GF-D8 (cell line): ENCODE measurements at places on chromosomes 11 and 22.

GRCh38 chr22:17149076-17149815 lies 9.8 kb downstream of the HDHD5 start:
- DNase-seq, result no peak

- DNase-seq, result no peak
Observed at GRCh38 chr11:101949680-101950220, 33.4 kb upstream of the ANGPTL5 start.

GRCh38 chr22:38964989-38965388 lies 7.6 kb downstream of the APOBEC3A start:
- no peak for DNase-seq

DNA sequence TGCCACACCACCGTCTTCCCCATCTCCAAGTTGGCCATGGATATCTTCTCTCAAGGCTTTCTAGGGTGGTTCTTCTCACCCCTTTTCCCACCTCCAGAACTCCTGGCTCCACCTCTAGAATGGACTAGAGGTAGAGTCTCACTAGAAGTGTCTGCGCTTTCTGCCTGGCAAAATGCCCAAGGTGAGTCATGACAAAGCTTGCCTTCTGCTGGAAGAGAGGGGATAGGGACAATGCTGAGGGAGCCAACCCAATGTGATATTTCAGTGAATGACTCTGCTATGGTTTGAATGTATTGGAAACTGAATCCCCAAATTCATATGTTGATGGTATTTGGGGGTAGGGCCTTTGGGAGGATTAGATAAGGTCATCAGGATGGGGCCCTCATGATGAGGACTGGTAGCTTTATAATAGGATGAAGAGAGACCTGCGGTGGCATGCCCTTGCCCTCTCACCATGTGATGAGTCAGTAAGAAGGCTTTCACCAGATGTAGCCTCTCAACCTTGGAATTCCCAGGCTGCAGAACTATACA lies 4.1 kb upstream of the CD82 start:
- DNase-seq, result no peak

DNA sequence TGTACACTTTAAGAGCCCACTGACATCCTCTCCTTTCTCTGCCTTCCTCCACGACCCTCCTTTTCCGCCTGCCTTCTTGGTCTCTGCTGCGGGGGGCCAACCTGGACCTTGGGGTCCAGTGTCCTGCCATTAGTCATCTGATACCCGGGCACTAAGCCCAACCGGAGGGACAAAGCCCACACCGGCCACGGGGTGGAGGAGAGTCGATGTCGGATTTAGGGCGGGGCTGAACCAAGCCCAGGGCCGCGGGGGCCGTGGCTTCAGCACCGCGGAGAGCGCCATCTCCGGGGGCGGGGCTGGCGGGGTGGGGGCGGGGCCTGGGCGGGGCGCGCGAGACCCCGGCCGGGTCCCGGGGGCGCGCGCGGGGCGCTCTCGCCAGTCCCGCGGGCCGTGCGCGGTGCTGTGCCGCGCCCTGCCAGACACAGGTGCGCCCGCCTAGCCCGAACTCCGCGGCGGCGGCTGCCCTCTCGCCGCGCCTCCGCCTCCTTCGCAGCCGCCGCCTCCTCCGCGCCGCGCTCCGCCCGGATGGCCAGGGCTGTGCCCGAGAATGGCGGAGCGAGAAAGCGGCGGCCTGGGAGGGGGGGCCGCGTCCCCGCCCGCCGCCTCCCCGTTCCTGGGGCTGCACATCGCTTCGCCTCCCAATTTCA lies at the start of gene MAPK8IP1:
Gene MAPK8IP1 (plus strand): TSS at position 378 of the 647 bp plus-strand sequence. CDS start 170 bp downstream, at position 548.
- DNase-seq, result no peak

GRCh38 chr22:32343941-32344340 lies 13.7 kb upstream of the RFPL3 start:
- DNase-seq, result no peak

DNA sequence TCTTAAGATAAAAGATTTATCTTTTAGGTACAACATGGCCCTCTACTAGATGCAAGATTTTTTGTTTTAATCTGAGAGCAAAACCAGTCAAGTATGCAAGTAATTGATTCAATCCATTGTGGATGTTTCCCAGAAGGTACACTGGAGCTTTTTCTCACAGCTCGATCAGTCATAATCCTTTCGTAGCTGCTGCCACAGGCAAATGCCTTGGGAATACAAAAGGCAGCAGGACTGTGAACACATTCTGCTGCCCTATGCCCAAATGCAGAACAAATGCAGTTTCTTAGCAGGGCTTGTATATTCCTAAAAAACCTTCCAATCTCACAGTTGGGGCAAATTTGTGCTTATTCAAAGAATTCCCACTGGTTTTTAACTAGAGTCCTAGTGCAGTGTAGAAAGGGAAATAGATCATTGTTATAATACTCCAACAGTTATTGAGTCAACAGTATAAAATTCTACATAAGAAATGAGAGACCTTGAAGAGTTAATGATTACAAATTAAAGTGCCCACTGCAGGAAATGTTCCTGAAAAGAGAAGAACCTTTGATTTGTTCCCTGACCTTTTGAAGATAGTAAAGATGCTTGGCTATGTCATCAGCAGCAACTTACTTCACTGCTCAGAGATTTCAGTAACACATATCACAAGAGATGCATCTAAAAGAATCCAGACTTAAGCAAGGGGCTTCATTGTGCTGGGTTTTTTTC lies 14.1 kb downstream of the LPXN start:
- no peak for DNase-seq

- DNase-seq, result no peak
Observed at GRCh38 chr22:38951734-38952133, 5.7 kb upstream of the APOBEC3A start.

DNA sequence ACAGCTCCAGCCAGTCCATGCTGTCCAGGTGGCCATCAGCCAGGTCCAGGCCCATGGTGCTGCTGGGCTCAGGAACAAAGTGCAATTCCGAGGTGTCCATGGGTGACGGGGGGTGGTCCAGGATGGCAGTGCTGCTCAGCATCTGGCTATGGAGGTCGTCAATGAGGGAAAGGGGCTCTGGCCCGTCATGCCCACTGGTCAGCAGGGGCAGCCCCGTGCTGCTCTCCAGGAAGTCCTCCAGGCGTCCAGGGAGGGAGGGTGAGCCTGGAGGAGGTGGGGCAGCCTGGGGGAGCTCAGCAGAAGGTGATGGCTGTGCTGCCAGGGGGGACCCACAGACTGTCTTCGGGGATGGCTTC lies 41.1 kb downstream of the SGSM3 start:
- DNase-seq, result no peak

- DNase-seq, result no peak
Observed at GRCh38 chr11:70732023-70732880, 333.9 kb downstream of the CTTN start.

- no peak for DNase-seq
Observed at GRCh38 chr11:69904161-69904973, 85.2 kb upstream of the FGF3 start.

- DNase-seq, result no peak
Observed at GRCh38 chr11:115739146-115739545, 234.9 kb upstream of the CADM1 start.

- DNase-seq, result no peak
Observed at GRCh38 chr22:39974065-39974464, 13.9 kb downstream of the TMA7B start.

DNA sequence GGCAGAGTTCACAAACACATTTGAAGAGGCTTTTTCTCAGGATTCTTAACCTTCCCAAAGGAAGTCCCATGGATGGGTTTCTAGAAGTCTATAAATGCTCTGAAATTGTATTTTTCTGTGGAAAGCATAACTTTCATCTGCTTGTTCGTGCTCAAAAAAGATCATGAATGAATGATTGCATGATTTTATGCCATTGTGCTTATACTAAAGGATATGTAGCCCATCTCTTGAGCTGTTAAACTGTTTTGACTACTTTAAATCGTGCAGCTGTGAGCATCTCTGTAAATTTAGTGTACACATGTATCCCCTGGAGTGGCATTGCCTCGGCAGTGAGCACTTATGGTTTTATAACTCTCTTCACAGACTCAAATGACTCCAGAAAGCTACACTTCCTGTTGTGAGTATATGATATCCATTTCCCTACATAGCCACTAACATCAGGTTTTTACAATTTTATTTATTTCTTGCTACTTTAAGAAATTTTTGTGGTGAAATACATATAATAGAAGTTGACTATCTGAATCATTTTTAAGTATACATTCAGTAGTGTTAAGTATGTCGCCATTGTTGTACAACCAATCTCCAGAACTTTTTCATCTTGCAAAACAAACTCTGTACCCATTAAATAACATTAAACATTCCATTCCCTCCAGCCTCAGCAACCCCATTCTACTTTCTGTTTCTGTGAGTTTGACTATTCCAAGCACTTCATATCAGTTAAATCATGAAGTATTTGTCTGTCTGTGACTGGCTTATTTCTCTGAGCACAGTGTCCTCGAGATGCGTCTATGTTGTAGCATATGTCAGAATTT lies 8.0 kb downstream of the NEAT1 start:
- no peak for DNase-seq

DNA sequence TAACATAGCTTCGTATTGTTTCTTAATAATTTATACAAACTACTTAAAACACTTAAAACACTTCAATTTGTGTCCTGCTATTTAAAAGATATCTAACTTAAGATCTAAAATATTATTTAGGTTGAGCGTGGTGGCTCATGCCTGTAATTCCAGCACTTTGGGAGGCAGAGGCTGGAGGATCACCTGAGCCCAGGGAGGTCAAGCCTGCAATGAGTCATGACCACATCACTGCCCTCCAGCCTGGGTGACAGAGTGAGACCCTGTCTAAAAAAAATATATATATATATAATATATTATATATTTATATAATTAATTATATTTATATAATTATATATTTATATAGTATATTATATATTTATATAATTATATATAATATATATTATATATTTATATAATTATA lies 4.2 kb upstream of the CTR9 start:
- DNase-seq, result no peak

DNA sequence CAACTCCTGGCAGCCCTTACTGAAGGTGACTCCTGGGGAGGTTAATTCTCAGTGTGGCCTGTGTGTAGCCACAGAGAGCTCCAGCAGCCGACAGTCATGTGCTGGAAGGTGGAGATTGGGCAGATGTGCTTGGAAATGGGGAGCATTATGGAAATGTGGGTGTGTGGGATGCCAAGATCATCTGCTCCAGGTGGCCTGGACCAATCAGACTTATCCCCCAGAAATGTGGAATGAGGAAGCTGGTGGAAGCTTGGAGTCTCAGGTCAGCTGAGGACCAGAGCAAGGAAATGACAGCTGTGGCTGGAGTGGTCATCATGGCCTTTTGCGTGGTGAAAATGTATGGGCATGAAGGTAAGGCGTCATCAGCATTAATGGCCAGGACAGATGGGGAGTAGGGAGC lies 234.0 kb downstream of the MIAT start:
- no peak for DNase-seq

DNA sequence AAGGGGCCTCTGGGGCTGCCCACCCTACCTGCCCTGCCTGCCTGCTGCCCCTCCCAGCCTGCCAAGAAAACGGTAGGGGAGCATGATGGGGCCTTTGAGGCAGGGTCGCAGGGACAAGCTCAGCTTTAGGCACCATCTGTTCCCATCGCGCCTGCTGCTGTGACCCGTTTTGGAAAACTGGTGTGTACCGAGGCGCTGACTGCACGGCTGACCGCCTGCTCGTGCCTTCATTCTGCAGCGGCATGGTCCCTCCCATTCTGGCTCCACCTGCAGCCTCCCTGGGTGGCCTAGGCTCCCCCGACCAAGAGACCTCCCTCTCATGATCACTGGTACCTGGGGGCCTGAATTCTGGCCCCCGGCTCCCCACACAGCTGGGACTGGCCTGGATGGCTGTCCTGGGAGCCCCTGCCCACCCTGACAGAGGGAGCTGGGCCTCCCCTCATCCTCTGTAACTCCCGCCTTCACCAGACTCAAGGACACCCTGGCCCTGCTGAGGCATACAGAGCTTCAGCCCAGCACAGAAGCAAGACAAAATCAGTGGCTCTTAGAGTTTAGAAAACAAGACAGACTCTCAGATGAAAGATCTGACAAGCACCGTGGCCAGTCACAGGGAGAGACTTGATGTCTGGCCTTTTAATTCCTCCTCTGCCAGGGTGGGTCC lies 6.5 kb upstream of the MYRF start:
- DNase-seq, result no peak

GRCh38 chr11:128496692-128497060 lies 90.7 kb downstream of the ETS1 start:
- DNase-seq, result no peak

GRCh38 chr22:26215736-26216135 lies 46.5 kb downstream of the SEZ6L start:
- DNase-seq, result no peak

DNA sequence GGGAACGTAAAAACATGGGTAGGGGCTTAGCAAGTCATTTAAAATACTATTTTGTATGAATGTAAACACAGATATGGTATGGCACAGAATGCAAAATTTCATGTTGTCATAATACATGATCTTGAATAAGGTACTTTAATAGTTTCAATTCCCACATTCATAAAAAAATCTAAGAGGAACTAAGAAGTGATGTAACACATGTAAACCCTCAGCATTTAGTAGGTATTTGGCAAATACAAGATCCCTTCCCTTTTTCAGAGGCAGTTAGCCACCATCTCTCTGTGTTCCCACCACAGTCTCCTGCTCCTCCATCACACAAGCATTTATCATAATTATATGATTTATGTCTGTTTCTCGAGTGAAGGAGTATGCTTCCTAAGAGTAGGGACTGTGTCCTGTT lies 251.8 kb downstream of the TENM4 start:
- DNase-seq, result peak; percentile 7

- DNase-seq, result no peak
Observed at GRCh38 chr11:30454111-30454510, 131.2 kb downstream of the ARL14EP start.

DNA sequence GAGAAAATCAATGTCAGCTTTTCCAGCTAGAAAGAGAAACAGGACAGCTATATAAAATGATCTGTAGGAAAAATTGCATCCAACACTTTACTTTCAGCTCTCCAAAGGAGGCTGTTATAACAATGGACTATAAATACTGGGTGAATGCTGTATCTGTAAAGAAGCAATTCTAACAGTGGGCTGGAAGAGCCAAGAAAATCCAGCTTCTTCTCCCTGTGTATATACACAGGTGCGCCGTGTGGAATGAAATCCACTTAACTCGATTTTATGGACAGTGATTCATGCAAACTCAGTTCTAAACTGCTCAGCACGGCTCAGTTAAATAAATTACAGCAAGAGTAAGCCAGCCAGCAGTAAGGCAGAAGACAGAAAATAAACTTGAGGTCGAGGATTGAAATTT lies 32.5 kb upstream of the LMO2 start:
- no peak for DNase-seq

DNA sequence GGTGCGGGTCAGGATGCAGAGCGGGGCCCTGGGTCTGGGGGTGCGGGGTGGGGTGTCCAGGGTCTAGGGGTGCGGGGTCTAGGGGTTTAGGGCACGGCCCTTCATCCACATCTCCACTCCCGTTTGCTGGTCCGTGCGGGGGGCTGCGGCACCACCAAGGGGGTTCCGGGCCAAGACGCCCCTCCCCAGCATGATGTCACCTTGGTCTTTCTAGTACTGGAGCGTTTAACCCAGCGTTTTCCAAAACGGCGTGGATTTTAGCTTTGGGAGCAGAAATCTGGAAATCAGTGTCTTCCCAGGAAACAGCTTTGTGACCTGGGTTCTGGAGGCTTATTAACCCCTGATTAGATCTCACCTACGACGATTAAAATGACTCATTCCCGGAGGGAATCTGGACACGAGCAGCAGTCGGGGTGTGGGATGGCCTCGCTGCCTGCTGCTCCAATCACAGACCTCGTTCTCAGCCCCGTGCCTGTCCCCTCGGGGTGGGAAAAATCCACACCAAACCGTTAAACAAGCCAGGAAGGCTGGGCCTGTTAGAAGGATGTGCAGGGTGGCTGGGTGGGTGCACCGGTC lies 759 bp downstream of the AP2A2 start:
- DNase-seq, result no peak

- DNase-seq, result no peak
Observed at GRCh38 chr11:32960553-32961164, 55.0 kb upstream of the DEPDC7 start.

- no peak for DNase-seq
Observed at GRCh38 chr22:37560608-37561211, 430 bp downstream of the CDC42EP1 start.
